Activated CD4-positive, alpha-beta memory T cell treated with anti-CD3 and anti-CD28 coated beads, Interleukin-2, amount 10 ng/mL, durations not matched to agents 7 days and 5 days (primary cell): ENCODE measurements at places on chromosomes 12 and 14. TPM values are rescaled to one million over a fixed set of nuclear protein-coding genes. Genes with fewer than 3 reads are reported as not detected.

DNA sequence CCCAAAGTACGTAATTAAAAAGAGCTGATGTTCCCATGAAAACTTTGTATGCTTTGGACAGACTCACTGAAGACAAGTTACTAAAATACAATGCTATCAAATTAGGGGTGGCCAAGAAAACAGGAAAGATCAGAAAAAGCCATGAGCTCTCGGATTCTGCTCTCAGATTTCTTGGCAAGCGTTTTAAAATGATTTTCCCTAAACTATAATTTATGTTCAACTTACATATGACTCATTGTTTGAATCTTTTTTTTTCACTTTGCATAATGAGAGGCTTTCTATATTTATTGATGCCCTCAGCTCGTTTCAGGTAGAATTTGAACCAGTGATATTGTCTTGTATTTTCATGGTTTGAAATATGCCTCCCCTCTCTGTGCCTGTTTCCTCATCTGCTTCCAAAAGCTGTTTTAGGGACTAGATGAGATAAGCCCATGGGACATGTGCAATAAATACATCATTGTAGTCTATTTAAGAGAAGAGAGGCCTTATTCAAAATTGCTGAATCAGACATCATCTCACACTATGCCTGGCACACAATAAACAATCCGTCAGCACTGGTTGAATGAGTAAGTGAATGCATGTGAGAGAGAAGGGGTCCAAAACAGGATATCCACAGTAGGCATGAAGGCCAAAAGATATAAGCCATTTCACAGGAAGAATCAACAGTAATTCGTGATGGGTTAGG lies 4.7 kb upstream of the IPO8 start:
- no peak overlapping the region for H3K27ac ChIP-seq
- H3K36me3 ChIP-seq = no peaks in the 10 kb centered on the region
- no peak overlapping the region for H3K4me3 ChIP-seq

DNA sequence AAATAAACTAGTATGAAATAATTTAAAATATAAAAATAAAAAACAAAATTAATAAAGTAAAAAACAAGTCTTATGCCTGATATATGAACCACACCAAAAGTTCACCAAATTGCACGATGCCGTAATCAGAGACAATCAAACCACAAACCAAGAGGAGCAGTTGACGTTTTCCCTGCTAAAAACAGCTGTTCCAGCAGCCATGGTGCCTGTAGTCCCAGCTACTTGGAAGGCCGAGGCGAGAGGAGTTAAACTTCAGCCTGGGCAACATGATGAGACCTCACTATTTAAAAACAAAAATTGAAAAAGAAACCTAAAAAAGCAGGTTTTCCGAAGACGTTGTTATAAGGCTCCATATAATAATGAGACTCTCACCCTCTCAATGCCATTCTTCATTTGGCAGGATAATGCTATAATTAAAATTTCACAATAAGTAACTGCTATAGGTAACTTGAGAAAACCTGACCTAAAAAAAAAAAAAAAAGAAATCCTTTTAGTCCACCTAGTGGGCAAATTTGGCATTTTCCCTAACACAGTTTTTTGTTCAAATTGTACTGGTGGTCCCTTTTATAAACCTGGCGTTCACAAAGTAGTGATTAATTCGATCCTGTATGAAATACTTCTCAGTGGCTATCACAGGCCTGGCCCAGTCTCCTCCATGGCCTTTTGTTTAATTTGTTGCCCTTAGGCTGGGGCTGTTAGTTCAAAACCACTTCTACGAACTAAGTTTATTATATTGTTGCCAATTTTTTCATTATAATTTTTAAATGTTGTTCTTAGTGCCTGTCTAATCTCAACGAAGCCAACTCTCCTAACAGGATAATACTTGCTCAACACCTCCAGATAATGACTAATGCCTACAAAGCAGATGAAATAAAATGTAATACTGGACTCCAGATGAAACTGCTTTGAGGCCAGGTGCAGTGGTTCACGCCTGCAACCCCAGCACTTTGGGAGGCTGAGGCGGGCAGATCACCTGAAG lies 62.1 kb downstream of the TNFAIP2 start:
- H3K4me3 ChIP-seq = no peak overlapping the region
- peaks cover 46% of the 10 kb centered on the region for H3K27me3 ChIP-seq
- no peaks in the 10 kb centered on the region for H3K36me3 ChIP-seq
- DNase-seq = no peak
- no peak overlapping the region for H3K27ac ChIP-seq

DNA sequence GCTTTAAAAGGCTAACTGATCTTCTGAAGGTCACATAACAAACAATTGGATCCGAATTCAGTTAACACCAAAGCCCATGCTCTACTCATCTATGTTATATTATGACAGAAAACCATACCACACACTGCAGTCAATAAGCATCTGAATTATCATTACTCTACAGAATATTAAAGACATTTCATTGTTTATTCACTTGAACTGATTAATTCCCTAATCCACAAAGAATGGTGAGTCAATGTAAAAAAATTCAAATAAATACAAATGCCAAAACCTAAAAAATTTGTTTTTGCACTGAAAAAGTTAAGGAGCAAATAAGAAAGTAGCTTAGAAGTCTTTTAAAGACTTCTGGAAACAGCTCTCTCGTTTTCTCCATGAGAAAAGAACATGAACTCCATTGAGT lies 13.7 kb downstream of the NID2 start:
- H3K27me3 ChIP-seq = peaks cover 23% of the 10 kb centered on the region
- no peak overlapping the region for H3K27ac ChIP-seq
- no peak for DNase-seq
- no peak overlapping the region for H3K4me3 ChIP-seq
- H3K4me1 ChIP-seq = no peaks in the 10 kb centered on the region

GRCh38 chr14:59961518-59962062 lies 41.6 kb downstream of the LRRC9 start:
- DNase-seq = no peak

GRCh38 chr12:111672822-111673381 lies 12.9 kb downstream of the BRAP start:
- H3K4me3 ChIP-seq = no peak overlapping the region
- no peak overlapping the region for H3K27ac ChIP-seq
- H3K27me3 ChIP-seq = no peaks in the 10 kb centered on the region
- H3K36me3 ChIP-seq = peaks cover 26% of the 10 kb centered on the region
- H3K4me1 ChIP-seq = no peaks in the 10 kb centered on the region

DNA sequence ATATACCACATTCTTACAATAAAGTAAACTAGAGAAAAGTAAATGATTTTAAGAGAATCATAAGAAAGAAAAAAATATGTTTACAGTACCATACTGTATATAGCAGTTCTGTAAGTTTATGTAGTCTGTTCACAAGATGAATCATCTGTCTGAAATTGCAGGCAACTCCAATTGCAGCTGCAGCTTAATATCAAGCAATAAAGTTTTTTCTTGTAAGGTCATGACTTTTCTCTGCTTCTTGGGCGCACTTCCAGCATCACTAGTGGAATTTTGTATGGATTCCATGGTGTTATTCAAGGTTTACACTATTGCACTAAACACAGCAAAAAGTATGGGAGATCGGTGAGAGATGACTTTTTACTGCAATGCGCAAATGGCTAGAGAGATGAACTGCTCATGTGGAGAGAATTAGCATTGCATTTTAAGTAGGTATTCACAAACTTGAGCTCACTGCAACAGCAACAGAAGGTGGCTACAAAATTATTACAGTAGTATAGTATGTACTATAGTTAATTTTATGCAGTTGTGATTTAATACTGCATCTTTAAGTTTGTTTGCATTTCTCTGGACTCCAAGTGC lies 445.4 kb upstream of the OR4E1 start:
- H3K27ac ChIP-seq = peak overlapping the region; percentile 72
- H3K36me3 ChIP-seq = no peaks in the 10 kb centered on the region
- peak overlapping the region; percentile 53 for H3K4me3 ChIP-seq
- no peak for DNase-seq
- no peaks in the 10 kb centered on the region for H3K27me3 ChIP-seq
- H3K4me1 ChIP-seq = peaks cover 25% of the 10 kb centered on the region

- no peak overlapping the region for H3K27ac ChIP-seq
- no peaks in the 10 kb centered on the region for H3K27me3 ChIP-seq
- H3K4me1 ChIP-seq = peaks cover 21% of the 10 kb centered on the region
- no peak overlapping the region for H3K4me3 ChIP-seq
- peaks cover 13% of the 10 kb centered on the region for H3K36me3 ChIP-seq
These were observed 50.4 kb downstream of the ACADS start for GRCh38 chr12:120775862-120776552.

DNA sequence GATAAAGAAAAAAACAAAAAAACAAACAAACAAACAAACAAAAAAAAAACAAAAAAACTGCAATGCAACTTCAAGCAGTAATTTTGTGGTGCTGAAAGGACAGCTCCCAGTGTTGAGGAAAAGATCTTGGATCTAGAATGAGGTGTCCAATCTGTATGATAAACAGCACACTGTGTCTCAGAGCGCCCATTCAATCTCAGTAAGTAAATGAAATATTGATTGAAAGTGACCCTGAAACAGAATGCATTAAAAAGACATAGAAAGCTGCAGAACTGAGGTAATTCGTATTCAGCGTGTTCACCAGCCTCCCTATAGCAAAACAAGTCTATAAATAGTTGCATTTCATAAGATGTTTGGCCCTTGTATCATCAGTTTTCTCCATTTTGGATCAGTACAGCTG lies 153.0 kb downstream of the NOVA1 start:
- DNase-seq = no peak
- H3K27ac ChIP-seq = no peak overlapping the region
- no peaks in the 10 kb centered on the region for H3K4me1 ChIP-seq
- H3K4me3 ChIP-seq = no peak overlapping the region

GRCh38 chr12:66189486-66189843 lies 451 bp downstream of the IRAK3 start:
- peaks cover 43% of the 10 kb centered on the region for H3K27me3 ChIP-seq
- H3K27ac ChIP-seq = no peak overlapping the region
- DNase-seq = no peak
- H3K4me1 ChIP-seq = peaks cover 10% of the 10 kb centered on the region
- H3K36me3 ChIP-seq = peaks cover 6% of the 10 kb centered on the region

GRCh38 chr12:13154831-13155230 lies 41.7 kb upstream of the EMP1 start:
- no peak overlapping the region for H3K4me3 ChIP-seq
- H3K4me1 ChIP-seq = peaks cover 10% of the 10 kb centered on the region
- peaks cover 40% of the 10 kb centered on the region for H3K27me3 ChIP-seq
- no peak overlapping the region for H3K27ac ChIP-seq

Gene RERG
- not detected for total RNA-seq

Gene NRL
- 2.4 TPM for total RNA-seq

- DNase-seq = no peak
- no peaks in the 10 kb centered on the region for H3K4me1 ChIP-seq
- H3K27ac ChIP-seq = no peak overlapping the region
- no peaks in the 10 kb centered on the region for H3K36me3 ChIP-seq
These were observed 126.6 kb downstream of the ADAMTS20 start for GRCh38 chr12:43425361-43425760.

- H3K27ac ChIP-seq = no peak overlapping the region
- H3K36me3 ChIP-seq = no peaks in the 10 kb centered on the region
- no peaks in the 10 kb centered on the region for H3K27me3 ChIP-seq
These were observed 119.7 kb upstream of the PDE3A start for GRCh38 chr12:20248646-20249045.

Gene SIX6
- total RNA-seq = not detected

- no peak overlapping the region for H3K27ac ChIP-seq
- no peak for DNase-seq
- no peaks in the 10 kb centered on the region for H3K36me3 ChIP-seq
- peaks cover 9% of the 10 kb centered on the region for H3K4me1 ChIP-seq
- no peak overlapping the region for H3K4me3 ChIP-seq
These were observed 46.6 kb downstream of the AKAP6 start for GRCh38 chr14:32375663-32376062.

GRCh38 chr14:54815016-54815415 lies 87.6 kb downstream of the GCH1 start:
- H3K27me3 ChIP-seq = peaks cover 12% of the 10 kb centered on the region
- no peak for DNase-seq
- H3K4me1 ChIP-seq = no peaks in the 10 kb centered on the region
- H3K4me3 ChIP-seq = no peak overlapping the region

DNA sequence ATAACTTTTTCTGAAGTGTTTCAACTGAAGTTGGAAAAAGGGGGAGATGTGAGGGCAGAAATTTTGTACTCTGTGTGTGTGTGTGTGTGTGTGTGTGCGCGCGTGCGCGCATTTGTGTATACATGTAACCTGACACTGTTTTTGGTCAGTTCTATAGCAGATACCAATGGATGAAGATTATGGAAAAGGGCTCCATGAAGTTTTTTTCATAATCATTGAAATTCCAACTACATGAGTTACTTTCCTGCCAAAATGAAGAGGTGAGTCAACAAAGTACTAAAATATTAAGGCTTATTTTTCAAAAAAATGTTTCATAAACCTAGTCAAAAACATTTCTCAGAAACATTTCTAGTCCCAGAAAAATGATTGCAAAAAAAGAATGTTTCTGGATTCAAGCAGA lies 25.7 kb upstream of the CERS5 start:
- H3K36me3 ChIP-seq = peaks cover 44% of the 10 kb centered on the region
- no peaks in the 10 kb centered on the region for H3K27me3 ChIP-seq
- H3K4me3 ChIP-seq = no peak overlapping the region
- H3K27ac ChIP-seq = no peak overlapping the region
